CD4-positive, alpha-beta T cell (primary cell): ENCODE measurements at places on chromosomes 6 and 20.

- DNase-seq, result no peak
Observed at GRCh38 chr20:48585061-48585870, 242.5 kb downstream of the PREX1 start.

DNA sequence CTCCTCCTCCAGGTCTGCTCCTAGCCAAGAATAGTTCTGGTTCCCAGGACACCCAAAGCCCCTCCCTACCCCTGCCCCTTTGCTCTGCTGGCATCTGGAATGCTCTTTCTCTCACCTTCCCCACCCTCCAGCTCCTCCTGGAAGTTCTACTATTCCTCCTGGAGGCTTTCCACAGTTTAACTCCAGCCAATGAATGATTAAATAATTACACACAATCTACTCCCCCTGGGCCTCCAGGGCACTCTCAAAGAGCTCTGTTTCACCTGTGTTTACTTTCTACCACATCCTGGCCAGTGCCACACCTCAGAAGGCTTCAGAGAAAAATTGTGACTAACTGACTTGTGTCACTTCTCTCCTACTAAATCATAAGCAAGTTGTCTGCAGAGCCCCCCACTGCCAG is 36.2 kb downstream of the GCM1 start:
- no peak for DNase-seq

GRCh38 chr6:150694889-150695288 is 95.2 kb downstream of the PLEKHG1 start:
- DNase-seq, result no peak

DNA sequence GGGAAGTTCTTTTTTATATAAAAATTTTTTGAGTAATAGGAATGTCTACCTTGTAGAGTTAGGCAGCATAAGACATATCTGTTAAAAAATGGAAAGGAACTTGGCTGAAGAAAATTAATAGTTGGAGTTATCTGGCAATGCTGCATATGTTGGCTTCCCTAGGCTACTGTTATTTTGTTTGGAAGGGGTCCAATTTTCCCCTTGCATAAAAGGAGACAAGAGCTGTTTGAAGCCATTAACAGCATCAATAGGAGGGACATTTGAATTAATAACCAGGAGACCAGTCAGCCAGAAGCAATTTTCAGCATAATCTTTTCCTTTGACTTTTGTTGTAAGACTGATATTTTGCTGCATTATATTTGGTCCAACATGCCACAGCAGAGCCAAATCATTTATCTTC is 80.9 kb upstream of the TAB2 start:
- DNase-seq, result no peak

DNA sequence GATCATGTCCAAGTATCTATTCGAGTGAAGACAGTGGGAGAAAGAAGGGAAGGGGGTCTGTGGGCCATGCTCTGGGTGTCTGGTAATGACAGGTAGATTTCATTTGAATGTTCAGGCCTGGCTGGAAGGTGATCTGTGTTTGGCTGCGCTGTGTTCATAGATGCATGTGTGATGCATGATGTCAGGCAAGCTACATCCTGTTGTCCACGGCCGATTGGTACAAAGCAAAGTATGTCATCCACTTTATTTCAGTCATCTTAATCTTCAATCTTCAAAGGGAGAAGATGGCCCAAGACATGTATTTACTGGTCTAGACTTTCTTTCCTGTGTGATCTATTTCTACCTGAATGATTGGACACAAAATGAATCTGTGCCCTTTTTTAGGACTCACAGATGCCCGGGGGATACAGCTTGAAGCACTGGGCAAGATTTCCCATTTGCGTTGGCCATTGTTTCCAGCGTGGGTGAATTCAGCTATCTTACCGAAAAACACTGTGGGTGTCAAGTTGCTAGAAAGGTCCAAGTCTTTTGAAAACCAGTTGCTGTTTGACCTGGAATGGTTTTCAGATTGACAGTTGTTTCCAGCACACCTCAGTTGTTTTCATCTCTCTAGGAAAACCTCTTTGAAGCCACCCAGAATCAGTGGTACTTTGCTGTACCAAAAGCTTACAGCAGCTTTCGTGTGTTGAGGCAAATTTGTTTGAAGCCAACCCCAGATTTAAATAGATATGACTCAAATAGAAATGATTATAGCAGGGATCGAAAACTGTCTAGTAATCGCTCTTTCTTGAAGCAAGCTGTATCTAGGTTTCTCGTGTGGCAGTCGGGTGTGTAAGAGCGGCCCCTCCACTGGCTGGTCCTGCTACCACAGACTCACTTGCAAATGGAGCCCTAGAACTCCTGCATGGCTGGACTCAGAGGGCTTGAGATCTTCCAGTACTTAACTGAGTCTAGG is 27.2 kb downstream of the DUSP22 start:
- no peak for DNase-seq

DNA sequence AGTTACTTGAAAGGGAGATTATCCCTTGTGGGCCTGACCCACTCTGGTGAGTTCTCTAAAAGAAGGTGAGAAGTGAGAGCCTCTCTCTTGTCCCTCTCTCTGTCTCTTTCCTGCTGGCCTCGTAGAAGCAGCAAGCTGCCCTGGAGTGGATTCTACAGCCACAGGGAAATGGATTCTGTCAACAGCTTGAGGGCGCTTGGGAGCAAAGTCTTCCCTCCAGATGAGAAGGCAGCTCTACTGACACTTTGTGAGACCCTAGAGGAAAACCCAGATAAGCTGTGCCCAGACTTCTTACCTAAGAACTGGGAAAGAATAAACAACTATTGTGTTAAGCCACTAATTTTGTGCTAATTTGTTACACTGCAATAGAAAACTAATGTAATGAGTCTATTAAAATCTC is 39.9 kb downstream of the ANKRD60 start:
- no peak for DNase-seq

- no peak for DNase-seq
Observed at GRCh38 chr6:1285556-1285955, 26.3 kb upstream of the FOXQ1 start.

DNA sequence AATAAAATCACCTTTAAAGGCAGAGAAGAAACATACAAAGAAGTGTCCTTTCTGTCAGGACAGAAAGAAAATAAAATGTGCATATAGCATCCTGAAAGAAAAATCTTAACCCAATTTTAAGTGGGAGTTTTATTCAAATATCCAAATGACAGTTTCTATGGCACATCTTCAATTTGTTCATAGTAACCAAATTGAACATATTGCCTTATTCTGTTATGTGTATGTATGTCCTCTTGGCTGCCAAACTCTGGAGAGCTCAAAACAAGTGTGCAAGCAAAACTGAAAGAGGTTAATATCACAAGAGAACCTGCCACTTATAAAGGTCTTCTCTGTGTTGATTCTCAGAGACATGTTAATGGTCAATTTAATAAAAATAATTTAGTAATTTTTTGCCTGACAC is 334.7 kb downstream of the BCKDHB start:
- no peak for DNase-seq

GRCh38 chr20:49669601-49670189 is 44.0 kb downstream of the B4GALT5 start:
- peak; percentile 55 for DNase-seq

- DNase-seq, result peak; percentile 29
Observed at GRCh38 chr20:57772349-57772964, 62.6 kb upstream of the PMEPA1 start.

GRCh38 chr6:135831016-135831415 is 20.5 kb upstream of the PDE7B start:
- no peak for DNase-seq

- DNase-seq, result no peak
Observed at GRCh38 chr6:115885636-115886366, 174.9 kb downstream of the FRK start.

DNA sequence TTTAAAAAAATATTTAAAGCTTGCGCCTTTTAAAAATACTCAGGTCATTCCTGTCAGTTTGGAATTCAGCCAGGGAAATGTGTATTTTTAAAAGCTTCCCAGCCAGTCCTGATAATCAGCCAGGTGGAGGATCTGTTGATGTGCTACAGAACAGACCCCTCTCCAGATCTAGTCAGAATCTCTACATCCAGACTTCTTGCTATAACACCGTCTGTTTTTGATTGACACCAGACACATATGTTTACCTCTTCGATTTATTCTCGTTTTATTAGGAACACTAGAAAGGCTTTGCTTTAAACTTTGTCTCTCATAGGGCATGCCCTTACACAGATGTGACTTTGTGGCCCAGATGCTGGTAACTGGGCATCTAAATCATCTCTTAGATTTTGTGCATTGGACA is 11.7 kb downstream of the PARD6B start:
- no peak for DNase-seq
